ENCODE measurements at places on chromosomes 4 and X.

- DNase-seq, result no peak
These were observed 493.7 kb downstream of the KCNIP4 start for GRCh38 chr4:21454831-21455230.

GRCh38 chrX:69759921-69760625 lies 144.2 kb downstream of the EDA start:
- DNase-seq, result no peak

GRCh38 chrX:17579026-17579425 lies 158.3 kb upstream of the SCML1 start:
- DNase-seq, result no peak

GRCh38 chr4:108116423-108117168 lies 52.1 kb downstream of the LEF1 start:
- DNase-seq, result no peak

- DNase-seq, result no peak
These were observed 18.8 kb upstream of the TMEM131L start for GRCh38 chr4:153447175-153447905.

GRCh38 chr4:144808034-144808433 lies 162.1 kb downstream of the HHIP start:
- no peak for DNase-seq

GRCh38 chr4:105189855-105190650 lies 43.4 kb downstream of the TET2 start:
- DNase-seq, result no peak

DNA sequence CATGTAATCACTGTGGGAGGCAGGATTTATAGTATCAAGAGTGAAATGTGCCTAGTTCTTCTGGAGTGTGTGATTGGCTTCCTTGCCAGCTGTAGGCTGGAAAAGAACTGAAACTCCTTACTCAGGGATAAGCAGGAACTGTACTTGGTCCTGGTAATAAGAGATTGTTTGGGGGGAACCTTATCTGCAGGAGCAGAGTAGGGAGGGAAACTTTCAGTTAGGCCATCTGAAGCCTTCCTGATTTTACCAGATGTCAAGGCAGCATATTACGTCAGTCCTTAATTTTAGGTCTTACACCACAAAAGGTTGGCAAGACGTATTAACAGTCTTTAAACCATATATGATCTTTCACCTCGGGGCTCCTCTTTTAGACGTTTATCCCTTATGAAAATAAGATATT lies 231.5 kb upstream of the FMR1 start:
- no peak for DNase-seq

DNA sequence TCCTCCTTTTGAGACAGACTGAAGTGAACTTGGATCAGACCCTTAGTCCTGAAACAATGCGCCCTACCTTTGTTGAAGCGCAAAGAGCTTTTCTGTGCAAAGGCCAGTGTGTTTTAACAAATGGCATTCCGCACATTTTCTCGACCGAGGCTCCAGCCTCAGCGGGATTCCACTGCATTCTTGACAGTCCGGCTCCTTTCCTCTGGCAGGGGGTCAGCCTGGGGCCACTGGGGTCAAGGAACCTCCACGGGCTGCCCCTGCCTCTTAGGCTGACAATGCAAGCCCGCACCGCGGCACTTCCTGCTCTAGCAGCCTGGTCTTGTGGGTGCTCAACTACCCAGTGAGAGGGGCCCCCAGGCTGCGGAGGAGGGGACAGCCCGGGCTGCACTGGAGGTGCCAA lies 47.2 kb upstream of the TFDP3 start:
- no peak for DNase-seq

DNA sequence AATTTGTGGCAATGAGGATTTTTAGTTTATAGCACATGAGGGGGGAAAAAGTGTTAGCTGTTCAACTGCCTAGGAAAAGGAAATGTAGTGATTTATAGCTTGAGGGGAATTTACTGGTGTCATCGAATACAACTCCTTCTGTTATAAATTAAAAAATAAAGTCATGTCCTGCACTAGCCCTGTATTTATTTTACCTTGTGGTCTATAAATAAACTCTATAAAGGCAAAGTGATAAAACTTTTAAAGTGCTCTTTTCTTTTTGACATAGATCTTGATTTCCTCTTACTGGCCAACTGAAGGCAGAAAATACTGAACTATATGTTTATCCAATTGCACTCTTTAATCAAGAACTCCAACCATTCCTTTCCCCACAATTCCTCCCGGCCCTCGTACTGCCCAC lies 672.1 kb upstream of the SLIT2 start:
- no peak for DNase-seq

- no peak for DNase-seq
These were observed 72.6 kb downstream of the FAM53A start for GRCh38 chr4:1611501-1611870.

- DNase-seq, result peak; percentile 30
These were observed 21.8 kb downstream of the HAUS3 start for GRCh38 chr4:2220016-2220630.

DNA sequence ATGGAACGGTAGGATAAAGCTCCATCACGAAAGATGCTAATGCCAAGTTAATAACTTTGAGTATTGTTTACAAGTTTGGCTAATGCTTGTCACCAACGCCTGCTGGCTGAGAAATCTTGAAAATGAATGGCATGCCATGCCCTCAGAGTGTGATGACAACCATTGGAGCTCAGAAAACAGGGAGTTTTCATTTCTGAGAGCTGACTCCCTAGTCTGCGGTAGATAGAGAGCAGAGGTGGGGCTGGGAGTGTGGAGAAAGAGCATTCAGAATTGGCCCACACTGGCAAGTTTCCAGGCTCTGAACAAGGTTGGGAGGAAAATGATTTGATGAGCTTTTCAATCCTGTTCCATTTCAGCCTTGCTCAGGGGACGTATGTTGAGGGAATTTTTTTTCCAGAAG lies 183.9 kb downstream of the CPEB2 start:
- DNase-seq, result no peak

DNA sequence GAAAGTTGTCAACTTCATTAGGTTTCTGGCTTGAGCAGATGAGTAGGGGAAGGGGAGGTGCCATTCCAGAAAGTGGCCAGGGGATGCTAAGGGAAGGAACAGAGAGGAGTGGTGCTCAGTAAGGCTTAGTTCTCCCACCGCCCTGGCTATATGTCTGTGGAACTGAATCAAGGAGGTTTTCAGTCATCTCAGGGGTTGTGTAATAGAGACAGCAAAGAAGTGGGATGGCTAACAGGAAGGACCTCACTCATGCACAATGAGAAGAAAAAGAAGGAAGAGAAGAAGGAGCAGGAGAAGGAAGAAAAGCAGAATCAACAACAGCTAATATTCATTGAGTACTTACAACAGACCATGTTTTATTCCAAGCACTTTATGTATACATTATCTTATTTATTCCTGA lies 368.7 kb downstream of the MID1IP1 start:
- DNase-seq, result no peak

DNA sequence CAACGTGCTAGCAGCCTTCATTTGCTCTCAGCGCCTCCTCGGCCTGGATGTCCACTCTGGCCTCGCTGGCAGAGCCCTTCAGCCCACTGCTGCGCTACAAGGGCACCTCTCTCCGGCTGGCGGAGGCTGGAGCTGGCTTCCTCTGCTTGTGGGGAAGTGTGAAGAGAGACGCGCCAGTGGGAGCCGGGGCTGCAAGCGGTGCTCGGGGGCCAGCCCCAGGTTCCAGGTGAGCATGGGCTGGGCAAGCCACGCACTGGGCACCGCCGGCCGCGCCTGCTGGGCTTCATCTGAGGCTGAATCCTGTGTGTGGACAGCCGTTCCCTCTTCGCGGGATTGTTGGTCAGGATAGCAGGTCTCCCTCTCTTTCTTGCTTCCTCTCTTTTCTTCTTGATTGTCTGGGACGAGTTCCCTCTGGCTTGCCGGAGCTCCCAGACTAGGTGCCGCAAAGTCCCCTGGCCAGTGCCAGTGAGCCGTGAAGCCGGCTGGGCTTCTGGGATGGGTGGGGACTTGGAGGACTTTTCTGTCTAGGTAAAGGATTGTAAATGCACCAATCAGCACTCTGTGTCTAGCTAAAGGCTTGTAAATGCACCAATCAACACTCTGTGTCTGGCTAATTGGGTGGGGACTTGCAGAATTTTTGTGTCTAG lies 165.0 kb downstream of the HEPH start:
- DNase-seq, result no peak

GRCh38 chr4:98113012-98113411 lies 30.3 kb downstream of the STPG2 start:
- DNase-seq, result no peak

- no peak for DNase-seq
These were observed 163.8 kb downstream of the BANK1 start for GRCh38 chr4:101954351-101954750.

DNA sequence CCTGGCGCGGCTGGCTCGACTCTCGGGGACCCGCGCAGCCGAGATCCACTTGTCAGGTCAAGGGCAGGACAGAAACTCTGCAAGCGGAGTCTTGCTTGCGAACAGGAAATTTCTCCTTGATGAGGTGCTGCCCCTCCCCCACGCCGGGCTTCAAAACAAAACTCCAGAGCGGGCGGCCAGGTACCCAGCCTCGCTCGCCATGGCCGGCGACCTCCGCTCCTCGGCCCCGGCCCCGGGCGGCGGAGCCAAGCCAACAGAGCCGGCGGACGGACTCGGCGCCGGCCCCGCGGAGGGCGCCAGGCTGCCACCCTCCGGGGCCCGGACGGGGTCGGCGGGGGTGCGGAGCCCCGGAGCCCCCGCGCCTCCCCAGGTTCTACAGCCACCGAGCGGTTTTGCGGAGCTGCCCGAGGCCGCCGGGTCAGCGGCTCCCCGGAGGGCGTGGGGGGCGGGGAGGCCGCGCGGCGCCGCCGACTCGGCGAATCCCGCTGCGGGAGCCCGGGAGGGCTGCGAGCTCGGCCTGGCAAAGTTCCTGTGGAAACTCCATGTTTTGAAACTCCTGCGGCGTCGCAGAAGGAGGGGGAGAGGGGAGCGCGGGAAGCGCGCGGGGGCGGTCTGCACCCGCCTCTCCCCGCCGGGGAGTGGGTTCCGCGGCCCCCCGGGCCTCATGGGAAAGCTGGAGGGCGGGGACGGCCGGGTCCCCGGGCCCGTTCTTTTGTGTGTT lies 11.7 kb upstream of the BCOR start:
- DNase-seq, result no peak

DNA sequence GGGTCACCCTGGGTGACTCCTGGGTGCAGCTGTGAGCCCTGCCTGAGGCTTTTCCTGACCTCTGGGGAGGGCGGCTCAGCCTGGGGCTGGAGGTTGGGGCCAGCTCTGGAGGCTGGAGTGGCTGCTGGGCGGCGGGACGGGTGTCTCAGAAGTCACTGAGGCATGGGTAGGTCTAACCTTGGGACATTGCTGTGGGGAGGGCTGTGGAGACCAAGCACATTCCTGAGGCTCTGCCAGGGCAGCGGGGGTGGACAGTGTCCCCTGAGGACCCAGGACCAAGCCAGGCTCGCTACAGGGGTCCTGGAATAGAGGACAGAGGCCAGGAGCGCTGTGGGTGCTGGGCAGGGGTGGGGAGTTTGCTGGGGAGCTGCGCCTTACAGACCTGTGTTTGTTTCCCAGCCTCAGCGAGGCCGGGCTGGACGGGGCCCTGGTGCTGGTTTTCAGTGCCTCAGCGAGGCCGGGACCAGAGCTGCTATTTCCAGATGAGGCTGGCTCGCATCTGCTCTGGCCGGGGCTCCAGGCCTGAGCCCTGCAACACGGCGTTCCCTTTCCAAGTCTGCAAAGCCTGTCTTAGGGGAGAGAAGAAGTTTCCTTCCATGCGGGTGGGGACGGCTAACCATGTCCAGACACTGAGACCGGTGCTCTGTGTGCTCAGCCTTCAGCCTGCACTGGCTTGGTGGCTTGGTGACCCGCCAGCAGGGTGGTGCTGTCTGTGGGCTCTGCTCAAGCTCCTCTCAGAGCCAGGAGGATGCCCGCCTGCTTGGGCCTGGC lies 3.0 kb upstream of the SLC25A6 start:
- DNase-seq, result no peak

GRCh38 chrX:108309144-108309543 lies 129.1 kb downstream of the COL4A6 start:
- DNase-seq, result peak; percentile 45

GRCh38 chr4:56764223-56764622 lies 57.3 kb downstream of the SPINK2 start:
- DNase-seq, result no peak

DNA sequence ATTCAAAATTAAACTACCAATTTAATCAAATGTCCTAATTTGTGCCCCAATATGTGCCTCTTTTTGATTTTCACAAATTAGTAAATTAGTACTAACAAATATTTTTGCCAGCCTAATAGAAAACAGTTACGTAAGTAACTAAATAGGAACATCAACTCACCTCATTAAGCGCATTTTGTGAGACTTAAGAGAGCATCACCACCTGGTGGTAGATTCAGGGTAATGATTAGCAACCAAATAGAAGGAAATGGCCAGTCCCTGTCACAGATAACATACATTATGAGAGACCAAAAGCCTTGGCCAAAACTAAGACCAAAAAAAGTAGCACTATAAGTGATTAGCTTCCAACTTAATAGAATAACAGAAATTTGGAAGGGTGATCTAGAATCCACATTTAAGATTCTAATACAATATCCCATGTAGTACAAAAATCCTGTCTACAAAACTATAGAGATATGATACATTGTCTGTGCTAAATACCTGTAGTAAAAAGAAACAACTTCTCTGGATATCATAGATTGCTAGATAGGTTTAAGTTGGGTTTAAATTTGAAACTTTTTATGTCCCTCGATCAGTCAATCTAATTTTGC lies 46.7 kb downstream of the C4orf46 start:
- DNase-seq, result peak; percentile 27

DNA sequence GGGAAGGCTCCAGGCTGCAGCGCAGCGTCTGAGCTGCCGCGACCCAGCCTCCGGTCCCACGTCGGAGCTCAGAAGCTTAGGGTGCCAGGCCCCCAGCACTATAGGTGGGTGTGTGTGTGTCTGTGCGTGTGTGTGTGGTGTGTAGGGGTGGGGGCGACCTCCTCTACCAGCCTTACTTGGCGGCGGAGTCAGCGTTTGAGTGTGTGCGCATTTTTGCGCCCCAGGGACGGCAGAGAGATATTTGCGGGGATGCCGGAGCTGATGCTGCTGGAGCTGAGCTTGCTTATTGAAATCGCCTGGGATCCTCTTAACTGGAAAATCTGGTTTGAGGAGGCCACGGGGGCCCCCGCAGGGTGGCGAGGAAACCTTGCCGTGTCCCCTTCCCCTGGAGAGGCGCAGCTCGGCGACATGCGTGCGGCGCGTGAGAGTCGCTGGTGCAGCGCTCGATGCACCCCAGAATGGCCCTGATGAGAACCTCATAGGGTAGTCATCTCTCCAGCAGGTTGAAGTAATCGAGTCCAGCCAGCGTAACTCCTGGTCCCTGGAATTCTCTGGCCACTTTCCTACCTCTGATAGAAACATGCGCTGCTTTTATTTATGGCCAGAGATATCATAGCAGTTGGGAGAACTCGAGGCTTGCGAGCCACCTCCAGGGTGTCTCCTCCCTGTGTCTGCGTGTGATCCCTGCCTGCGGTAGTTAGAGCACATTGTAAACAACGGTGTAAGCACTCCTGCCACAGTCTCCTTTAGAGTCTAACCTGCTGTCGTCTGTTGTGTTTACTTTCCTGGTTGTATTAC lies 2.7 kb downstream of the ADGRL3 start:
- no peak for DNase-seq

DNA sequence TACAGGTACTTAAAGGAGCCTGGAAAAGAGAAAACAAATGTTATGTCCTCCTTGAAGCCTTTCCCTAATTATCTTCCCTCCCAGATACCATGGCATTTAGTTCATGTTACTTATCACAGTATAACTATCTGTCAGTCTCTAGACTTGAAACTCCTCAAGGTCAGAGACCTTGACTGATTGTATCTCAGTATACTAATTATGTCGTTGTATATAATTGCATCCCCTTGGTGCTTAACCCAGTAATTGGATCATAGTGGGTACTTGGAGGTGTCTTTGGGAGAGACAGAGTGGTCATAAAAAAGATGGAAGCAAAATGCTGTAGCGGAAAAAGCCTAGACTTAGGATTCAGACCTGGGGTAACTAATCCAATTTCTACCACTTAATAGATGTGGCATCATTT lies 8.1 kb downstream of the IGBP1 start:
- no peak for DNase-seq

GRCh38 chr4:107740950-107741701 lies 21.1 kb upstream of the PAPSS1 start:
- DNase-seq, result peak; percentile 24
